ENCODE measurements at places on chromosomes 6 and 20. TPM values are rescaled to one million over a fixed set of nuclear protein-coding genes. Genes with fewer than 3 reads are reported as not detected.

Gene OOEP
- not detected for total RNA-seq

Gene MYCT1
- total RNA-seq: under 0.01 TPM

Gene FAXC
- total RNA-seq: 1.8 TPM

Gene SAMD10
- 1.3 TPM for total RNA-seq

Gene C6orf15
- not detected for total RNA-seq

Gene MUC22
- total RNA-seq: not detected

GRCh38 chr20:44467289-44467883 lies 8.3 kb upstream of the TTPAL start:
- H3K36me3 ChIP-seq: no peaks in the 10 kb centered on the region
- H3K4me3 ChIP-seq: no peak overlapping the region
- no peaks in the 10 kb centered on the region for H3K27me3 ChIP-seq
- 0 out of 2 replicates have a peak, but pooled peaks cover 4% of the 10 kb centered on the region for H3K4me1 ChIP-seq
- no peak for DNase-seq
- H3K27ac ChIP-seq: no peak overlapping the region

GRCh38 chr6:41122373-41122772 lies 31.8 kb downstream of the TREML1 start:
- no peak overlapping the region for H3K4me3 ChIP-seq
- no peaks in the 10 kb centered on the region for H3K27me3 ChIP-seq
- no peaks in the 10 kb centered on the region for H3K36me3 ChIP-seq
- DNase-seq: peak; percentile 42
- H3K27ac ChIP-seq: no peak overlapping the region
- no peaks in the 10 kb centered on the region for H3K4me1 ChIP-seq

- no peak overlapping the region for H3K27ac ChIP-seq
- H3K4me3 ChIP-seq: no peak overlapping the region
- no peaks in the 10 kb centered on the region for H3K36me3 ChIP-seq
Measured at GRCh38 chr6:74705451-74705850, 500.4 kb downstream of the COL12A1 start.

- H3K27ac ChIP-seq: peak overlapping the region; percentile 26
- peaks cover 22% of the 10 kb centered on the region for H3K4me1 ChIP-seq
- H3K4me3 ChIP-seq: no peak overlapping the region
- DNase-seq: peak; percentile 72
- H3K36me3 ChIP-seq: no peaks in the 10 kb centered on the region
Measured at GRCh38 chr6:79468116-79468515, 69.1 kb downstream of the LCA5 start.

DNA sequence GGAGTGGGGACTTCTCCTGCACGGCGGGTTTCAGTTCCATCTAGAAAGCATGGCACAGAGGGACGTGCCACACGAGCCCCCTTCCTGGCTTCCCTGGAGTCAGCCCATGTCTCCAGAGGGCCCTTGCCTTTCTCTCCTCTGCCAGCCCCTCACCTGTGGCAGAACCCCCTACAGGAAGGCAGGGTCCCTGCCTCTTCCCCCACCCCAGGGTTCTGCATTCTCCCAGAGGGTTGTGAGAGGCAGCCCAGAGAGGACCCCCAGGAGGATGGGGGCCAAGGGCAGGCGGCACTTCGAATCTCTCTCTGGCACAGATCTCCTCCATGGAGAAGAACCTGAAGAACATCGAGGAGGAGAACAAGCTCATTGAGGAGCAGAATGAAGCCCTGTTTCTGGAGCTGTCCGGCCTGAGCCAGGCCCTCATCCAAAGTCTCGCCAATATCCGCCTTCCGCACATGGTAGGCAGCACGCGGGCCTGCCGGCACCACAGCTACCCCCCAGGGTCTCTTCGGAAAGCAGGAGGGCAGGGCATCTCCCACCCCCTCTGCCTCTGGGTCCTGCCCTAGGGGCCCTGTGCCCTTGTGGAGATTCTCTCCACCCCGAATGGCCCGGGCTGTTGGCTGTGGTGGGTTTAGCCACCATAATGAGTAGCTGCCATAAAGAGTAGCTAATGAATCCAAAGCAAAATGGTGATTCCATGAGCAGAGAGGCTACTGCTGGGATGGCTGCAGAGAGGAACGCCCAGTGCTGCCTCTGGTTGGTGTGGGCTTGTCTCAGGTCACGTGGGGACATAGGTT lies 15.9 kb upstream of the PCMTD2 start:
- DNase-seq: no peak
- no peak overlapping the region for H3K27ac ChIP-seq
- H3K4me1 ChIP-seq: no peaks in the 10 kb centered on the region

- H3K27ac ChIP-seq: no peak overlapping the region
- H3K27me3 ChIP-seq: no peaks in the 10 kb centered on the region
- peaks cover 9% of the 10 kb centered on the region for H3K4me1 ChIP-seq
- H3K4me3 ChIP-seq: no peak overlapping the region
Measured at GRCh38 chr20:62020935-62021701, 44.6 kb downstream of the TAF4 start.

DNA sequence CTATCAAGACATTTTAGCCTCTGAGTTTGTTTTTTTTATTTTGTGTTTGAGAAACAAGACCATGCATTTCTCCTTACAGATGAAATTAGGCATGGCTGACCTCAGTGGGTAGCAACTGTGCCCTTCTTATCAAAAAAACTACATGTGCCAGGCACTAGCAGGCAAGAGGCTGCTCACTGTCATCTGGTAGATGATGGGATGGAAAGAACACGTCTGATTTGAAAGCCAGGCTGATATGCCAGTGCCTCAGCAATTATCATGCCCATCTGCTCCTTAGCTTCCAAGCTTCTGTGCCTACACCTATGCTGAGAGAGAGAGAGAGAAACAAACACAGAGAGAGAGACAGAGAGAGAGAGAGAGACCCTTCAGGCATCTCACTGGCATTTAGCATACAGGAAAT lies 149.9 kb downstream of the C6orf118 start:
- no peak for DNase-seq
- no peak overlapping the region for H3K27ac ChIP-seq
- H3K36me3 ChIP-seq: no peaks in the 10 kb centered on the region

GRCh38 chr6:108174371-108175175 lies 8.8 kb downstream of the NR2E1 start:
- no peaks in the 10 kb centered on the region for H3K4me1 ChIP-seq
- no peak overlapping the region for H3K4me3 ChIP-seq

DNA sequence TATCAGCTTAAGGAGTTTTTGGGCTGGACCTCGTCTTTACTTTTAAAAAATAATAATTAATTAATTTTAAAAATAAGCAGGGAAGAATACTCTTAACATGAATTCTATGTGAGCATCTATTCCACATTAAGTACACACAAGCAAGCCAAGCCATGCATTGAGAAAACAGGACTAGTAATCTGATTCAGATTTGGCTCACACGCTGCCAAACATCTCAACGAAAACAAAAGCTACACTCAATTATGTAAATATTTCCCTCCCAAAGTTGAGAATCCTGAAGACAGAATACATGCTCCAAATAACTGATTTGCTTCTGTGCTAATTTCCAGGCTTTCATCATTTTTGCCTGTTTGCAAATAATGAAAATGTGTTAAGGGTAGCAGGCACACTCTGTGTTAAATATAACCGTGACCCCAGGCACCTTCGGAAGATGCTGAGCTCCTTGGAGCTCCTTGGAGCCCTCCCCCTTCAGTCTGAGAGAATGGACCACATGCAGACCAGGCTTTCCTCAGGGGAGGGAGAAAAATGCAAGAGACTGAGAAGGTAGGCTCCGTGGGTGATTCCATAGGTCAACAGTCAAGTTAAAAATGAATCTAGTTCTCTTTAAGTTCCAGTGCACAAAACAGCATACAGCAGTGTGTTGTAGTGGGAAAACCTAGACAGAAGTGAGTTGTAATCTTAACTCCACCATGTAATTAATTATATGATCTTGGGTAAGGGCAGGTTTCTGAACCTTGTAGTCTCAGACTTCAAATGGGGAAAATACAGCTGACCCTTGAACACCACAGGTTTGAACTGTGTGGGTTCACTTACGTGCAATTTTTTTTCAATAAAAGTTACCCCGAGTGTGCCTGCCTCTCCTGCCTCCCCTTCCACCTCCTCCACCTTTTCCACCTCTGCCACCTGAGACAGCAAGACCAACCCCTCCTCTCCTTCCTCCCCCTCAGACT lies 161.3 kb upstream of the RREB1 start:
- DNase-seq: no peak
- no peak overlapping the region for H3K27ac ChIP-seq
- no peaks in the 10 kb centered on the region for H3K36me3 ChIP-seq
- no peaks in the 10 kb centered on the region for H3K27me3 ChIP-seq
- H3K4me3 ChIP-seq: no peak overlapping the region
- H3K4me1 ChIP-seq: 0 out of 2 replicates have a peak, but pooled peaks cover 5% of the 10 kb centered on the region

- H3K36me3 ChIP-seq: no peaks in the 10 kb centered on the region
- peaks cover 54% of the 10 kb centered on the region for H3K4me1 ChIP-seq
- no peak for DNase-seq
- peak overlapping the region; percentile 32 for H3K27ac ChIP-seq
Measured at GRCh38 chr20:47350181-47350550, 6.3 kb downstream of the ZMYND8 start.

- H3K4me3 ChIP-seq: no peak overlapping the region
- H3K27me3 ChIP-seq: no peaks in the 10 kb centered on the region
- no peak overlapping the region for H3K27ac ChIP-seq
- DNase-seq: no peak
- no peaks in the 10 kb centered on the region for H3K4me1 ChIP-seq
Measured at GRCh38 chr20:41594514-41595322, 23.5 kb downstream of the CHD6 start.

GRCh38 chr6:121764493-121764892 lies 329.0 kb downstream of the GJA1 start:
- DNase-seq: no peak
- no peaks in the 10 kb centered on the region for H3K27me3 ChIP-seq
- H3K4me1 ChIP-seq: no peaks in the 10 kb centered on the region

GRCh38 chr20:36629719-36630681 lies 16.0 kb downstream of the SLA2 start:
- no peak for DNase-seq
- no peak overlapping the region for H3K4me3 ChIP-seq
- no peak overlapping the region for H3K27ac ChIP-seq
- H3K36me3 ChIP-seq: no peaks in the 10 kb centered on the region
- no peaks in the 10 kb centered on the region for H3K4me1 ChIP-seq
- H3K27me3 ChIP-seq: no peaks in the 10 kb centered on the region

DNA sequence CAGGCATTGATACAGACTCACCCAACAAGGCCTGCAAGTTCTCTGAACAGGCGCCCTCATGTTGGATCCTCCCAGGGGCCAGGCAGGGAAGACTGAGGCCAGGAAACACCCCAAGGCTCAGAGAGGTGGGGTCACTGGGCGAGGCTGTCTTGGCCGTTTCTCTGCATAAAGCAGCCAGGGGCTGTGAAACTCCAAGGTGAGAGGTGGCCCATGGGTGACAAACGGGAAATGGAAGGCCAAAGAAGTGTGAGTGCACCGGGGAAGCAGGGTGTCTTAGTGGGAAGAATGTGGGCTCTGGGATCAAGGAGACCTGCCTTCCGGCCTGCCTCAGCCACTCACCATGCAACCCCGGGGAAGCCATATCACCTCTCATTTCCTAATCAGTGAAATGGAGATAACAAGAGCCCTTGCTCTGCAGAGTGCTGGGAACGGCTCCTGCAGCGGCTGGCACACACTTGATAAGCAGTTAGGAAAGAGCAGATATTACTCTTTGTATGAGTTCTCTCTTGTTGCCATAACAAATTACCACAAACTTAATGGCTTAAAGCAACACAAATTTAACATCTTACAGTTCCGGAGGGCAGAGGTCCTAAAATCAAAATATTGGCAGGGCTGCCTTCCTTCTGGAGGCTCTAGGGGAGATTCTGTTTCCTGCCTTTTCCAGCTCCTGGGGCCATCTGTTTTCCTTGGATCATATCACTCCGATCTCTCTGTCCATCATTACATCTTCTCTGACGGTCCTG lies 168.6 kb downstream of the NFATC2 start:
- H3K27me3 ChIP-seq: no peaks in the 10 kb centered on the region
- 0 out of 2 replicates have a peak, but pooled peaks cover 5% of the 10 kb centered on the region for H3K4me1 ChIP-seq
- no peak overlapping the region for H3K27ac ChIP-seq
- H3K4me3 ChIP-seq: no peak overlapping the region
- DNase-seq: no peak

GRCh38 chr6:169425628-169426370 lies 172.2 kb upstream of the THBS2 start:
- H3K4me1 ChIP-seq: peaks cover 13% of the 10 kb centered on the region
- H3K36me3 ChIP-seq: no peaks in the 10 kb centered on the region
- DNase-seq: no peak
- no peaks in the 10 kb centered on the region for H3K27me3 ChIP-seq
- H3K4me3 ChIP-seq: no peak overlapping the region

- H3K36me3 ChIP-seq: no peaks in the 10 kb centered on the region
- no peak overlapping the region for H3K27ac ChIP-seq
- H3K27me3 ChIP-seq: no peaks in the 10 kb centered on the region
- H3K4me1 ChIP-seq: no peaks in the 10 kb centered on the region
- peak; percentile 9 for DNase-seq
Measured at GRCh38 chr6:159012201-159012600, 12.2 kb upstream of the RSPH3 start.

GRCh38 chr20:50642288-50642803 lies 49.0 kb downstream of the RIPOR3 start:
- no peak overlapping the region for H3K4me3 ChIP-seq
- H3K36me3 ChIP-seq: no peaks in the 10 kb centered on the region
- DNase-seq: no peak
- no peaks in the 10 kb centered on the region for H3K27me3 ChIP-seq
- peaks cover 22% of the 10 kb centered on the region for H3K4me1 ChIP-seq
- no peak overlapping the region for H3K27ac ChIP-seq

DNA sequence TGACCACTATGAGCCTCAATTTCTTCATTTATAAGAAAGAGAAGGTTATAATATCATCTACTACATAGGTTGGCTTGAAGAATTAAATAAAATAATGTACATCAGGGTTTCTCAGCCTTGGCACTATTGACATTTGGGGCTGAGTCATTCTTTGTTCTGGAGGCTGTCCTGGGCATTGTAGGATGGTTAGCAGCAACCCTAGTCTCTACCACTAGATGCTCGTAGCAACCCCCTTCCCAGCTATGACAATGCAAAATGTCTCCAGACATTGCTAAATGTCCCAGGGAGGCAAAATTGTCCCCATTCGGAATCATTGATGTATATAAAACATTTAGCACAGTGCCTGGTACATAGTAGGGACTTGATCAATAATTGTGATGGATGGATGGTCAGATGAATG lies 152.1 kb downstream of the KHDC1L start:
- H3K36me3 ChIP-seq: no peaks in the 10 kb centered on the region

DNA sequence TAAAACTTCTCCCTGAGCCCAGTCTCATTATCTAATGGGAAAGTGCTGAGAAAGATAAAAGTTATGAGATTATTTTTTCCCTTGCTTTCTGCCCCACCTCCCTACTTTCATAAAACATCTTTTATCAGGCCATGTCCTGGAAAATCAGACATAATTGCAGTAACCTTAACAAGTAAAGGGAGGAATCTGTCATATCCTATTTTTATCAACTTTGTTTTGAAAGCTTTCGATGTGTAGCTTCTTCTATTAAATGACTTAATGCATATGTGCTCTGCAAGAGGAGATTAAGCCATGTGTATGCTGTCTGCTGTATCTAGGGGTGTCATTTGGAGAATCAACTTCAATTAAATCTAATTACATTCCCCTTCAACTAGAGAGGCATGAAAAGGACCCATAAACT lies 408.9 kb downstream of the CBLN4 start:
- no peaks in the 10 kb centered on the region for H3K27me3 ChIP-seq
- no peaks in the 10 kb centered on the region for H3K4me1 ChIP-seq
- no peaks in the 10 kb centered on the region for H3K36me3 ChIP-seq
- no peak overlapping the region for H3K27ac ChIP-seq
